ENCODE measurements at places on chromosomes 1 and 21.

DNA sequence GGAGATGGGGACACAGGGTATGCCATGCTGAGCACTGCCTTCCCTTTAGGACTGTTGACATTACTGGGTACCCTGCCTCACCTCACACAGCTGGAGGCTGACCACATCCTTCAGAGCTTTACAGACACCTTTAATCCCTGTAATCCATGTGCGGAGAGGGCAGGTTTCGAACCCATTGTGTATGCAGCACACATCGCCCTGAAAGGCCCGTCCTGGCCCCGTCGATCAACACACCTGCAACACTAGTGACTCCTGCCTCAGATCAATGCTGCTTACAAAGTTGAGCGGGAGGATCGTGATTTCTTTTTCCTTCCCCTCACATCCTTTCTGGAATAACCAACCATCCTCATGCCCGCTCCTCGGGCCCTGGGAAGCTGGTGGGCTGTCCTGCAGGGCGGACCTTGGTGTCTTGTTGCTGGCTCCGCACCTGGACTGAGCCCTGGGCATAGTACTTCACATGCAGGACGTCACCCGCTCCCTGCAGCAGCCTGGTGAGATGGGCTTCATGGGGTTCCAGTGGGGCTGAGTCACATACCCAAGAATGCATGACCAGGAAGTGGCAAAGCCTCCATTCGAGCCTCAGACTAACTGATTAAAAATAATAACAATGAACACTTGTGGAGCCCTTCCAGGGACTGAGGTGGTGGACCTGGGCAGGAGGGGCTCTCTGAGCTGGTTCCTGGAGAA, 403.6 kb downstream of the PTPRU start:
- DNase-seq, result no peak

DNA sequence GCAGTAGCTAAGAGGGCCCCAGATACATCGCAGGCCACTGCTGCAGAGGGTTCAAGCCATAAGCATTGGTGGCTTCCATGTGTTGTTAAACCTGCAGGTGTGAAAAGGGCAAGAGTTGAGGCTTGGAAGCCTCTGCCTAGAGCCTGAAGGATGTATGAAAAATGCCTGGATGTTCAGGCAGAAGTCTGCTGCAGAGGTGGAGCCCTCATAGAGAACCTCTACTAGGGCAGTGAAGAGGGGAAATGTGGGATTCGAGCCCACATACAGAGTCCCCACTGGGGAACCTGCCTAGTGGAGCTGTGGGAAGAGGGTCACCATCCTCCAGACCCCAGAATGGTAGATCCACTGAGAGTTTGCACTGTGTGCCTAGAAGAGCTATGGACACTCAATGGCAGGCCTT, 30.6 kb upstream of the ADGRL4 start:
- no peak for DNase-seq

DNA sequence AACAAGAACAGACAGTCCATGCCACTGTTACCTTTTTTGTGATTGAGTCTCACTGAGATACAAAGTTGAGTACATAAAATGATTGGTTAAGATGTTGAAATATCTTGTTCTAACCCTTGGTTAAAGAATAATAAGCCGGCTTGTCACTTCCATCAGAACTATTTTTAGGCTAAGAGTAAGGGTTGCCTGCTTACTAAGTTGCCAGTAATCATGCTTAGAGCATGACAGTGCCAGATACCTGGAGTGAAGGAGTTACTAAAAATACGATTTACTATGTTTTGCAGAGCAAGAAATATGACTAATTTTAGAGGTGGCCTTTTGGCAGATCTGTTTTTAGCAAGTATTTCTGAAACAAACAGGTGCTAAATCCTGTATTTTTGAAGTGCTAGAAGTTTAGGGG, 6.0 kb downstream of the HUNK start:
- DNase-seq, result no peak

GRCh38 chr1:237975376-237975775, 84.7 kb upstream of the ZP4 start:
- DNase-seq, result no peak

DNA sequence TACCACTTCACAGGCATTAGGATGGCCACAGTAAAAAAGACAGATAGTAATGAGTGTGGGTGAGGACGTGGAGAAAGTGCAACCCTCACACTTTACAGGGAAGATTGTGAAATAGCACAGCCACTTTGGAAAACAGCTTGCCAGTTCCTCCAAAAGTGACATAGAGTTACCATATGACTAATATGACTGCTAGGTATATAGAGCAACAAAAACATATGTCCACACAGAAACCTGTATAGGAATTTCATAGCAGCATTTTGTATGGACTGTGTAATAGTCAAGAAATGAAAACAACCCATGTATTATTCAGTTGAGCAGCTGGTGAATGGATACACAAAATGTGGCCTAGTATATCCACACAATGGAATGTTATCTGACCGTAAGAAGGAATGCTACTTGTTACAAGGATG, 30.4 kb upstream of the LBR start:
- no peak for DNase-seq

DNA sequence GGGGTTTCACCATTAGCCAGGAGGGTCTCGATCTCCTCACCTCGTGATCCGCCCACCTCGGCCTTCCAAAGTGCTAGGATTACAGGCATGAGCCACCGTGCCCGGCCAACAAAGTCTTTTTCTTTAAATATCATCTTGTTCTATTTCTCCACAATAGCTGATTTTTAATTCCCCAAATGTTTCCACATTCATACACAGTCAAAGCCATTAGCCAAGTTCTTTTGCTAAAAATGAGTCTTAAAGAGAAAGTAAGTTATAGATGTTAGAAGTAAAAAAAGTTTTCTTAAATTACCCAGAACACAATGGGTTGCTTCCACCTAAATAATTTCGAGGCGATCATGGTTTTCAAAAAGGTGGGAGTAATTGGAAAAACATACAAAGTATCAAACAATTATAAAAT, 30.6 kb downstream of the C2CD2 start:
- DNase-seq, result no peak

DNA sequence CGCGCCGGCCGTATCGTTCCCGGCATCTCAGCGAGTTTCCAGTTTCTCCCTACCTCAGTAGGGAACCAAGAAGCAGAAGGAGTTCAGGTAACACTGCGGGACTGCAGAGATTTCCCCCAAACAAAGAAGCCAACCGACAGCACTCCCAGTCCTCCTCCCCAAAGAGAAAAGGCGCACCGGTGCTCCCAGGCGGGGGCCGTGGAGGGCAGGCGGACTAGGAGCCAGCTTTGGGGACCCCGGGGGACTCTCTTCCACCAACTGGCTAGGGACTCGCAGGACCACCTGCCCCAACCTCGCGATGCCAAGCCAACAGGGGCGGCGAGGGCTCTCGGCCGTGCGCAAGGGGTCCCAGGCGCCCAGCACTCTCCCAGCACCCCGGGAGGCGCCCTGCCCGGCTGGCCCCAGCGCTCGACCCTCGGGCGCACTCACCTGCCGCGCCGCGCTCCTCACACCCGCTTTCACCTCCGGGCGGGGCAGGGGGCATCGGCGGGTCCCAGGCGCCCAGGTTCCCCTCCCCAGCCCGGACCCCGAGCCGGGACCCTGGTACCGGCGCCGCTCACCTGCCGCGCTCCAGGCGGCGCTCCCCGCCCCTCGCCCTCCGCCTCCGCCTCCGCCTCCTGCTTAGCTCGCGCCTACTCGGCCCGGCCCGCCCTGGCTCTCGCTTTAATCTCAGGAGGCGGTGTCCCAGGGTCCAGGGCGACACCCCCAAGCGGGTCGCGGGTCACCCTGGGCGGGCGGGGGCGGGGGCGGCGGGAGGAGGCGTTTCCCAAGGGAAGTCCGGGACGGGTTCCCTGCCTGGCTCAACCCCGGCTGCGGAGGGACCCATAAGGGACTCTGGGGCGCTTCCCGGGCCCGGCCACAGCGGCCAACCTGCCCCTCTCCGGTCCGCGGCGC, at the start of gene TMPRSS2:
Gene TMPRSS2, minus strand, starts transcription at position 638 of the 894 bp plus-strand sequence. CDS start 10,025 bp downstream, outside the sequence.
- peak; percentile 80 for DNase-seq

- no peak for DNase-seq
These were observed 35.8 kb downstream of the PAX7 start for GRCh38 chr1:18666317-18666920.

- DNase-seq, result no peak
These were observed 632 bp downstream of the TMEM79 start for GRCh38 chr1:156284757-156285156.

- DNase-seq, result no peak
These were observed 280.7 kb downstream of the LMX1A start for GRCh38 chr1:165075725-165076370.

- peak; percentile 54 for DNase-seq
These were observed 3.9 kb upstream of the ATP1B1 start for GRCh38 chr1:169102567-169102966.

DNA sequence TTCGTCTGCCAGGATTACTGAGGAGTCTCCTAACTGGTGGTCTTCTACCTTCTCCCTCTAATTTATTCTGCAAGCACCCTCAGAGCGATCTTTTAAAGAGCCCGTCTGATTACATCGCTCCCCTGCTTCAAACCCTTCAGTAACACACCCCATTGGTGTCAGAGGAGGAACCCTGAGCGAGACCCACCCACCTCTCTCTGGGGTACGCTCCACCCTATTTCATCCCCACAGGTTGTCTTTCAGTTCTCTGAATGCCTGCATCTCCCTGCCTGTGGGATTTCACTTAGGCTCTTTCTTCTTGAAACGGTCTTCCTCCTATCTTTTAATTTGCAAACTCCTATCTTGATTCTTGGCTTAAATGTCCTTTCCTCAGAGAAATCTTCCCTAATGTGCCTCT, 39.4 kb downstream of the C1orf21 start:
- DNase-seq, result no peak

GRCh38 chr1:243420016-243420945, 164.4 kb downstream of the SDCCAG8 start:
- no peak for DNase-seq

DNA sequence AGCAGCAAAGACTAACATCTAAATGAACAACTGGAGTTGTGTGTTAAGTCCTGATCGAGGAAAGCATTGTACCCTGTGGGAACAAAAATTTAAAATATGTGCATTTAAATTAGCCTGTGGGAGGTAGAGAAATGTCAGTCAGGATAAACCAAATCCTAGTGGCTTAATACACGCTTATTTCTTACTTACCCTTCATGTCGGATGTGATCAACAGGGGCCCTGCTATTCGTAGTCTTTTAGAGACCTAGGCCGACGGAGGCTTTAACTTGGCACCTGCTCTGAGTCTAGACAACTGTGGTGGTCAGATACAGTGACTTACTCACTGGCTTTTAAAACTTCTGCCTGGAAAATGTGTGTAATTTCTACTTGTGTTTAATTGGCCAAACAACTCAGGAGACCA, 10.2 kb downstream of the GSTM3 start:
- no peak for DNase-seq

DNA sequence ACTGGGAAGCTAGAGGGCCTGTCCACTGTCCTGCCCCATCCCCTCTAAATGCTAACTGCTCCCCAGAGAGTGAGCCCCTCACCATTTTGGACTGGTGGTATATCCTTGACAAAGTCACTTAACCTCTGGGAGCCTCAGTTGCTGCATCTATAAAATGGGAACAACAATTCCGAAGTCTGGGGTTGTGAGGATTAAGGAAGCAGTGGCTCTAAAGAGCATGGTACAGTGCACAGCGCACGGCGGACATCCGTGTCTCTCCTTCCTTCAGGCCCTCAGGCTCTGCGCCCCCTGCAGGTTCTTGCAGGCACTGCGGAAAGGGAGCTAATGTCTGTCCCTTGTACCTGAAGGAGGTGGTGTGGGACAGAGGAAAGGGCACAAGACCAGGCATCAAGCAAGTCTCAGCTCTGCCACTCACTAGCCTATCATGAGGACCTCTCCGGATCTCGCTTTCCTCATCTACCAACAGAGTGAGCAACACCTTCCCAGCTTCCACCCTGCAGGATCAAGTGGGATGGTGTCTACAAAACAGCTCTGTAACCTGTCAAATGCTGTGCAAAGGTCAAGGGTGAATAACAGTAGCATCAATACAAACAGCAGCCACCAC, 20.1 kb downstream of the ECE1 start:
- peak; percentile 80 for DNase-seq

GRCh38 chr1:91699339-91699974, 186.5 kb downstream of the TGFBR3 start:
- no peak for DNase-seq

- no peak for DNase-seq
These were observed 123.3 kb upstream of the IFFO2 start for GRCh38 chr1:19079541-19080472.

DNA sequence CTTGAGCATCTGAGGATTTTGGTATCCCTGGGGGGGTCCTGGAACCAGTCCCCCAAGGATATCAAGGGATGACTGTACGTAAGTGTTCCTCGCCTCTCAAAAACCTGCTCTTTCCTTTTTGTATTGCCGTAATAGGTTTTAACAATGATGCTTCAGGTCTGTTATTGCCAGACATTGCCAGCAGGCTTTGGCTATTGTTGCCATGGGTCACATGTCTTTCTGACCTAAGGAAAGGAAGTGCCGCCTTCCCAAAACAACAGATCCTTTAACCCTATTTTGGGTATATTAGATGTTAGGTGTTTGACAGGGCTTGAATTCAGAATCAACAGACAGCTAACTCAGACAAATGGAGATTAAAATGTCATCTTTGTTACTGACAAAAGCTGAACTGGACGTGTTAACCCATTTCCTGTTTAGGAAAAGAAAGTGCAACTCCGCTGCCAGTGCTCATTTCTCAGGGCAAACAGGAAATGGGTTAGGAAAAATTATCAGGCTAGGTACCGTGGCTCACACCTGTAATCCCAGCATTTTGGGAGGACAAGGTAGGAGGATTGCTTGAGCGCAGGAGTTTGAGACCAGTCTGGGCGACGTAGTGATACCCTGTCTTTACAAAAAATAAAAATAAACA, 12.4 kb upstream of the PRPF38B start:
- DNase-seq, result no peak

GRCh38 chr1:111895469-111895868, 94.0 kb downstream of the KCND3 start:
- no peak for DNase-seq

- DNase-seq, result no peak
These were observed 4.9 kb upstream of the KCNE2 start for GRCh38 chr21:34358866-34359265.

- no peak for DNase-seq
These were observed 109.9 kb upstream of the IFFO2 start for GRCh38 chr1:19066248-19066873.

DNA sequence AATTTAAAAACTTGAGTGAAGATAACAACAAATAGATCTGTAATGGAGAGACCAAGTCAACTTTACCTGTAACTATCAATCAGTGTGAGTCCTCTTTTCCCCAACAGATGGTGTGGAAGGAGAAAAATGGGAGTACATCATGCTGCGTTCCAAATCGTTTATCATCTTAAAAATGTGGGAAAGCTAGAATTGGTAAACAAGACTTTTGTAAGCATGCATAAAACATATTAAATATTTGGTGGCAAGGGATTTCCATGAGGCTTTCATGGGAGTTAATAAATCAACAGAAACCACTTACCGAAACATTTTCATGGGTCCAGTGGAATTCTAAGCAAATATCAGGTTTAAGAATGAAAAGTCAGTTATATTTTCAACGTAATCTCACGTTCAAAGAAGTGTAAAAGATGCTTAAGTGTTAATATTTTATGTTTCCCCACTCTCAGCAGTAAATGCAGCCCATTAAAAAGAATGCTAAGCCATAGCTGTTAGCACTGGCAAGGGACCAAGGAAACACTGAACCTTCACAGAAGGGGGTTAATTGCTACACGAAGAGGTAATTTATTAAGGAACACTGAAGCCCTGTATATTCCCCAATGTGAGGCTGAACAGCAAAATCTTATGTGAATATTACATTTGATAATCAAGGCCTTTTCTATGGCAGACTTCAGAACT, 117.0 kb downstream of the ZC3H11B start:
- DNase-seq, result no peak
